ENCODE measurements at places on chromosomes 7 and 10.

DNA sequence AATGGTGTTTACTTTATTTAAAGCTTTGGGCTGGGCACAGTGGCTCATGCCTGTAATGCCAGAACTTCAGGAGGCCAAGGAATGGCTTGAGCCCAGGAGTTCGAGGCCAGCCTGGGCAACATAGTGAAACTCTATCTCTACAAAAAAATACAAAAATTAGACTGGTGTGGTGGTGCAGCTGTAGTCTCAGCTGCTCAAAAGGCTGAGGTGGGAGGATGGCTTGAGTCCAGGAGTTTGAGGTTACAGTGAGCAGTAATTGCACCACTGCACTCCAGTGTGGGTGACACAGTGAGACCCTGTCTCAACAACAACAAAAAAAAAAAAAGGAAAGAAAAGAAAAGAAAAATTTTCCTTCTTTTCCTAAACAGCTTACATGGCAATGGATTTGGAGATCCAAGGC is 22.0 kb downstream of the SLC16A9 start:
- DNase-seq = no peak

DNA sequence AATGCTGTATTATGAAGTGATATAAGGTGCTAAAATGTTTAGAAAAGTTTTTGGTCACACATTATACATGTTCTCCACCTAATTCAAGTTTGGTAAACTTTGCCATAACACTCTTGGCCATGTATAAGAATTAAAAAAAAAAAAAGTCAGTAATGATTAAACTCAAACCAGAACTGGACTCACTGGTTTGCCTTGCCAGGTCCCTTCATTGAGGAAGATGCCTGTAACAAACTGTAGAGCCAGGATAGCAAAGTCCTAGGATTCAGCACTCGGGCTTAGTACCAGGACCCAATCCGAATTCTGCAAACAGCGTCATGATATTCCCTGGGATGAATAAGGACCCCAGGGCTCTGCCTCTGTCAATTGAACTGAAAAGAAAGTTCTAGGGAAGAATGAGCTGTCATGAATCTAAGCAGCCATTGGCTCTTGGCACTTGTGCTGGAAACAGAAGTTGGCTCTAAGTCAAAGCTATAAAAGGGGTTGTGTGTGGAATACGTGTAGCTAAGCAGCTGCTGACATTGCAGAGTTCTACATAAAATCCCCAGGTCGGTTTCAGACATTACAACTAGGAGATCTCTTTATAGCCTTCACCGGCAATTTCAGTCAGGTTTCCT is 216.9 kb downstream of the C7orf25 start:
- no peak for DNase-seq

DNA sequence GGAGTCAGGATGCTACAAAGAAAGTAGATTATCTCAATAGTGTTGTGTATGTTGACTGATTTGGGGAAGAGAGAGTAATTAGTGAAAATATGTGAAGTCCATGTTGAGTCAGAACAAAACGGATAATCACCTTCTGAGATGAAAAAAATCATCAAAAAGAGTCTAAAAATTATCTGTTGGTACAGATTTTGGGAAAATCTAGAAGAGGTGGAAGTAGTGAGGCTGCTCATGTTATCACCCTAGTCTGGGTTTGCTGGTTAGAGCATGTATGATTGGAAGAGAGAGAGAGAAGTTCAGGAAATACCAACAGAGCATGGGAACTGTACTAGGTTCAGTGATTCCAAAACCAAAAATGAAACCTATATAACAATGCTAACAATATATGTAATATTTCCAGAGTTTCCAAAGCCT is 12.3 kb downstream of the RPA3 start:
- no peak for DNase-seq

DNA sequence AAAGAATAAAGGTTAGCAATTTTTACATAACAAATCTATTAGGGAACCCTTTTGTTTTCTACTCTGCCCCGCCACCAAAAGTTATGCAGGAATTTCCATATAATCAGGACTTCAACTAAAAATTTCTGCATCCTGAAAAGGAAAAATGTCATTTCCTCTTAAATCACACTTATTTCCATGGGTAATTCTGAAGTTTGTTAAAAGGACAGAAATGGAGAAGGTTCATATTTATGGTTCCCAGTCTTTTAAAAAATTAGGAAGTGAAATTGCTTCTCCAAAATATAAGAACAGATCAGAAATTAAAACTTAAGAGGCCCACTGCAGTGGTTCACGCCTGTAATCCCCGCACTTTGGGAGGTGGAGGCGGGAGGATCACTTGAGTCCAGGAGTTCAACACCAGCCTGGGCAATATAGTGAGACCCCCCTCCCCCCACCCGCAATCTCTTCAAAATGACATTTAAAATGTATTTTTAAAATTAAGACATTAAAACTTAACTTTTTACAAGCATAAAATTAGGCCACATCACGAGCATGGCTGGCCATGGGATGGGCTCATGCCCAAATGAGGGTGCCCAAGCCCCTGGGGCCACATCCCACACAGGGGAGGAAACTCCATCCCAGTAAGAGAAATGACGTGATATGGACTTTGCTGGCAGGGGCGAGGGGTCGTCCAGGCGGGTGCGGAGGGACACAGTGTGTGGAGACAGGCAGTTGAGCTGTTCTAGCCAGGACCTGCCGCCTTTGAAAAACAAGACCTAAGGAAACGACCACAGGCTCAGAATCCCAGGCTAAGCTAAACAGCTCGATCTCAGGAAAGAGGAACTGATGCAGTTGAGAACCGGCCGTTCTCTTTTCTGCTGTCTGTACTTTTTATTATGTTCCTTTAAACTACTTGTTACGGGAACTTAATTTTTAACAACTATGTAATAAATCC is 51.3 kb upstream of the NFE2L3 start:
- DNase-seq = no peak

GRCh38 chr10:3761021-3761686 is 23.9 kb downstream of the KLF6 start:
- DNase-seq = no peak

DNA sequence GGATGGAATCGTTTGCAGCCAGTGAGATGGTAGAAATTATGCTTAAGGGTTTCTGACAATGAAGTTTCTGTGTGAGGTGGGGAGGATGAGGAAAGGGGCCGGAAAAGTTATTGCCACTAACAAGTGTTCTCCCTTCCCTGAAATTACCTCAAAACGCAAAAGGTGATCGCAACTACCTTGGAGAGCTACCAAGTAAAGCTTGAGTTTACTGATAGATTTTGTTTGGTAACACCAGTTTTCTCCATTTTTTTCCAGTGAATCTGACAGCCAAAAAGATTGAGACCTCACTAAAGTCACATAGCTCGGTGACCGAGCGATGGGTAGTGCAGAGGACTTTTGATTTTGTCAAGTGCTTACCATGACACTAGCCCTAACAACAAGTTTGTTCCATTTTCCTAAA is 1.6 kb downstream of the SUV39H2 start:
- no peak for DNase-seq

DNA sequence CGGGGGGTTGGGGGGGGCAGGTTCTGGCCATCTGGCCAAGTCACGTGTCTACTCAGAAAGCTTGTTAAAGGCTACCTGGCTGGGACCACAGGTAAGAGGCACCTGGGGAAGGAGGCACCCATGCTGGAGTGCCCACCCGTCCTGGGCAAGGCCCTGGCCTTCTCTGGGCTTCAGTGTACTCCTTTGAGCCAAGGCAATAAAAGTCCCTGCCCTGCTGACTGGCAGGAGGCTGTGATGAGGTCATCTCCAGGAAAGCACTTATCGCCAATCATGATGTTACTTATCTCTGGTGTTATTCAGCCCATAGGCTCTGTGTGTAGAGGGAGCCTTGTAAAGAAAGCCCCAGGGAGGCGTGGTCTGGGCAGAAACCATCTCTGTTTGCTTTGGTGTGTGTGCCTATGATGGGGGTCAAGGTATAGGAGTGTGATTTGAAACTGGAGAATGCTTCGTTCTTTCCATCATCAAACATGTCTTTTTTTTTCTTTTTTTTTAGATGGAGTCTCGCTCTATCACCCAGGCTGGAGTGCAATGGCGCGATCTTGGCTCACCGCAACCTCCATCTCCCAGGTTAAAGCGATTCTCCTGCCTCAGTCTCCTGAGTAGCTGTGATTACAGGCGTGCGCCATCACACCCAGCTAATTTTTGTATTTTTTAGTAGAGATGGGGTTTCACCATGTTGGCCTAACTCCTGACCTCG is 2.5 kb upstream of the CLDN4 start:
- DNase-seq = no peak

DNA sequence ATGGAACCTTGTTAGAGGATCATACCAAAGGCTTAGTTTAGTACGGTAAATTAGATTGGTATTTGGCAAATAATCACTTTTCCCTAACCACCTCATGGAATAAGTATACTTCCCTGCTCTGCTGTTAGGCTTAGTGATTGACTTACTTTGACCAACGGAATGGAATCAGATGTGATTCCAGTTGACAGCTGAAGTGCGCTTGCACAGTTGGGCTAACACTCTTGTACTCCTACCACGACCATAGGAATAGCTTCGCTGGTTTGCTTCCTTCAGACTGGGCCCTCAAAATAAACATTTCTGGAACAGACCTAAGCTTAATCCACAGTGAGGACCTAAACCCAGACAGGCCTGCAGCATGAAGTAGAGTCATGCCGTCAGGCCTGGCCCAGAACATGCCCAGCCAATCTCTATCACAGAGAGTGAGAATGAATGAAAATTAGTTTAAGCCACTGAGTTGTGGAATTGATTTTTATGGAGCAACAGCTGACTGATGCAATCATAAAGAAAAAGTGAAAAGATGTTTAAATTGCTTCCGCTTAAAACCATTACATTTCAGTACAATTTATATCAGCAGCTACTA is 122.3 kb downstream of the DOCK4 start:
- DNase-seq = no peak

GRCh38 chr10:219731-220472 is 84.6 kb downstream of the ZMYND11 start:
- DNase-seq = no peak

- DNase-seq = no peak
These were observed 53.6 kb downstream of the TMEM130 start for GRCh38 chr7:98816241-98816640.
